Natural killer cell (primary cell): ENCODE measurements at places on chromosomes 7 and 10.

GRCh38 chr7:133672866-133673265, 420.0 kb downstream of the EXOC4 start:
- H3K4me1 ChIP-seq, result no peaks in the 10 kb centered on the region
- DNase-seq, result no peak
- H3K36me3 ChIP-seq, result no peaks in the 10 kb centered on the region
- no peaks in the 10 kb centered on the region for H3K27me3 ChIP-seq

GRCh38 chr10:131204406-131205152, 106.9 kb downstream of the TCERG1L start:
- H3K36me3 ChIP-seq, result no peaks in the 10 kb centered on the region
- DNase-seq, result no peak
- no peak overlapping the region for H3K27ac ChIP-seq
- H3K27me3 ChIP-seq, result no peaks in the 10 kb centered on the region
- no peaks in the 10 kb centered on the region for H3K4me1 ChIP-seq

DNA sequence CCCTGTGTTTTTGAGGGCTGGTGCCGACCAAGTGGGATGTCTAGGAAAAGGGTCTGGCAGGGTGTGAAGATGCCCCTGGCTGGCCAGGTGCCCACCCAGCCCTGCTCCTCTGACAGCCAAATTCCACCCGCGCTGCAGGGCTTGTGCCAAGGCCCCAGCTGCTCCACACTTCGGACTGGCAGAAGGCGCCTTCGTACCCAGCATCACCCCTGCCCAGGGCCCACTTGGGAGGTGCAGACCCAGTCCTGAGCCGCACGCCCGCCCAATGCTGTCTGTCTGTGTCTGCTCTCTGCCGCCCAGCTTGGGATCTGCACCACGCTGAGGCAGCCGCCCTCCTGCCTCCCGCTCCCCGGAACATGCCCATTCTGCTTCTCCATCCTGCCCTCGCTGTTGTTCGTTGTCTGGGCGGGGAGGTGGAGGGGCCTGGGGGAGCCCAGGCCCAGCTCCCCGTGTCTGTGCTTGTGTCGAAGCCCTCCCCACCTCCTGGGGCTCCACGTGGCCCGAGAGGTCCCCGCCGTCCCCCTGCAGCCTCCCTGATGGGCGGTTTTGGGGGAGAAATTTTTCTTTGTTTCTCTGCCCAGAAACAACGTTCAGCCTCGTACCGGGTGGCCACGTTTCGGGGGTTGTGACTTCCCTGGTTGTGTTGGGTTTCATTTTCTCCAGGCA, 36.9 kb upstream of the PPIF start:
- H3K27me3 ChIP-seq, result no peaks in the 10 kb centered on the region
- H3K27ac ChIP-seq, result no peak overlapping the region
- DNase-seq, result no peak
- no peak overlapping the region for H3K4me3 ChIP-seq
- H3K4me1 ChIP-seq, result no peaks in the 10 kb centered on the region
- peaks cover 64% of the 10 kb centered on the region for H3K36me3 ChIP-seq

DNA sequence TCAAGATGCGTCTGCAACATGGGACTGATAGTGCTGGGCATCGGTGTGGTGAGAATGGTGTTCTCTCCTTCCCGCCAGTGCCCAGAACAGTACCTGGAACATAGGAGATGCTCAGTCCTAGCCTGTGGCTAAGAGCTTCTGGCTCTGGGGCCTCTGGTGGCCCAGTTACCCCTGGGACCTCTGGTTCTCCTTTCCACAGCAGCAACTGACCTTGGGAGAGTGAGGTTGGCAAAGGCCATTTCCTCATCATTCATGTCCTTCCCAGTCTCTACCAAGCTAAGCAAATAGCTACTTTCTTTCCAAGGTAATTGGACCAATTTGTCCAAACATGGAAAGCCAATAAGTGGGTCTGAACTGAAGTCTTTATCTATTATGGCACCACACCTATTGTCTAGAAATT, 11.6 kb upstream of the GOLGA7B start:
- no peak overlapping the region for H3K4me3 ChIP-seq
- no peak overlapping the region for H3K27ac ChIP-seq
- H3K4me1 ChIP-seq, result no peaks in the 10 kb centered on the region
- no peaks in the 10 kb centered on the region for H3K36me3 ChIP-seq
- no peak for DNase-seq

DNA sequence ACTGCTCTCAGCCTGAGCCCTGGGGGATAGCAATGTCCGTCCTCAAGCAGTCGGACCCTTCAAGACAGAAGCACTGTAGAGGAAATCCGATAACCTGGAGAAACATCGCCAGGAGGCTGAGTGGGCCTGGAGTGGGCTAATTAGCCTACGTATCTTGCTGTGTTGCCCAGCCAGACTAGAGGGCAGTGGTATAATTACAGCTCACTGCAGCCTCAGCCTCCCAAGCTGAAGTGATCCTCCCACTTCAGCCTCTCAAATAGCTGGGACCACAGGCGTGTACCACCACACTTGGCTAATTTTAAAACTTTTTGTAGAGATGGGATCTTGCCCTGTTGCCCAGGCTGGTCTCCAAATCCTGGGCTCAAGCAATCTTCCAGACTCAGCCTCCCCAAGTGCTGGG, 21.7 kb downstream of the LYZL2 start:
- no peaks in the 10 kb centered on the region for H3K27me3 ChIP-seq
- H3K36me3 ChIP-seq, result no peaks in the 10 kb centered on the region
- H3K4me1 ChIP-seq, result no peaks in the 10 kb centered on the region
- no peak overlapping the region for H3K4me3 ChIP-seq

- H3K36me3 ChIP-seq, result no peaks in the 10 kb centered on the region
- no peak overlapping the region for H3K4me3 ChIP-seq
- H3K27ac ChIP-seq, result no peak overlapping the region
- DNase-seq, result no peak
- no peaks in the 10 kb centered on the region for H3K4me1 ChIP-seq
- H3K27me3 ChIP-seq, result no peaks in the 10 kb centered on the region
Measured at GRCh38 chr10:98016772-98017475, 13.5 kb downstream of the CRTAC1 start.

DNA sequence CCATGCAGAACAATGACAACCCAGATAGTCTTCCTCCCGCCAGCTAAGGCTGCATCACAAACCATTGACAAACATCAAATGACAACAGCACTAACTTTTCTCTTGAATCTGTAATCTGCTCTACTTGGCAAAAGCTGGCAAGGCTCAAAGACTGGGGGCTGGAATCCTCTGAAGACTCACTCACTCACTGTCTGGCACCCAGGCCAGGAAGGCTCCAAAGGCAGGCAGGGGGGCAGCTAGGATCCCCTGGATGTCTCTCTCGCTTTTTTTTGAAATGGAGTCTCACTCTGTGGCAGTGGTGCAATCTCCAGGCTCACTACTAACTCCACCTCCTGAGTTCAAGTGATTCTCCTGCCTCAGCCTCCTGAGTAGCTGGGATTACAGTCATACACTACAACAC, 159.7 kb upstream of the GPR26 start:
- H3K27me3 ChIP-seq, result no peaks in the 10 kb centered on the region
- H3K27ac ChIP-seq, result no peak overlapping the region
- no peak overlapping the region for H3K4me3 ChIP-seq
- DNase-seq, result no peak
- H3K4me1 ChIP-seq, result no peaks in the 10 kb centered on the region

- H3K4me1 ChIP-seq, result no peaks in the 10 kb centered on the region
- DNase-seq, result no peak
- H3K4me3 ChIP-seq, result no peak overlapping the region
- H3K27ac ChIP-seq, result no peak overlapping the region
- H3K27me3 ChIP-seq, result peaks cover 3% of the 10 kb centered on the region
- no peaks in the 10 kb centered on the region for H3K36me3 ChIP-seq
Measured at GRCh38 chr7:28629216-28629842, 217.0 kb downstream of the CREB5 start.

DNA sequence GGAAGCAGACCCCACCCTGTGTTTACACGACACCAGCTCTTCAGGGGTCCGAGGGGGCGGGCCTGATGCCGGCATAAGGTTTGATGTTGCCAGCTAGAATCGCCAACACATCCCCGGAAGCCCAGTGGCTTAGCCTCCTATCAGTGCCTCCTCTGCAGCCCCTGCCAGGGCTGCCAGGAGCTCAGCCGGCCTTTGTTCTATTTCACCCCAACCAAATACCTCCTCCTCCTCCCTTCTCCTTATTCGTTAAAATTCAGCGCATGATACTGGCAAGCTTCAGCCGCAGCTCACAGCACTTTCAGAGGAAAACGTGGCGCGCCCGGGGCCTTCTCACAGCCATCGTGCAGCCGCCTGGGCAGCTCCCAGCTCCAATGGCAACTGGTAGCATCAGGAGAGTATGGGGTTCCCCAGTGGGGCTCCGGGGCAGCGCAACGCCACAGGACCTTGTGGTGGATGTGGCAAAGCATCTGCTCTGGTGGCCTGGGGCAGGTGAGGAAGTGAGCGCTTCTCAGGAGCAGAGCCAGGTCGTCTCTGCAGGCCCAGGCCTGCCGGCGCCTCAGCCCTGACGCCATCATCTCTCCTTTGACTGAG, 176.4 kb upstream of the RHEB start:
- no peak overlapping the region for H3K4me3 ChIP-seq
- no peak overlapping the region for H3K27ac ChIP-seq
- H3K27me3 ChIP-seq, result no peaks in the 10 kb centered on the region
- peaks cover 8% of the 10 kb centered on the region for H3K4me1 ChIP-seq
- no peak for DNase-seq

GRCh38 chr7:154167051-154167450, 114.9 kb downstream of the DPP6 start:
- no peak for DNase-seq
- H3K36me3 ChIP-seq, result no peaks in the 10 kb centered on the region
- no peak overlapping the region for H3K27ac ChIP-seq
- no peaks in the 10 kb centered on the region for H3K27me3 ChIP-seq
